Activated CD8-positive, alpha-beta memory T cell treated with anti-CD3 and anti-CD28 coated beads, Interleukin-2, amount 10 ng/mL, durations not matched to agents 7 days and 5 days (primary cell): ENCODE measurements at places on chromosomes 7 and 10. TPM values are rescaled to one million over a fixed set of nuclear protein-coding genes. Genes with fewer than 3 reads are reported as not detected.

The OPN4 gene
- not detected for total RNA-seq

The SAP25 gene
- total RNA-seq = 18.2 TPM

The ACSL5 gene
- total RNA-seq = 64.4 TPM

The LARP4B gene
- 126 TPM for total RNA-seq

The UNC5B gene
- not detected for total RNA-seq

The ZNF727 gene
- not detected for total RNA-seq

The NUDT1 gene
- 85.7 TPM for total RNA-seq

The ASIC3 gene
- total RNA-seq = 3.9 TPM

The DOCK1 gene
- 0.07 TPM for total RNA-seq

The PRXL2A gene
- 8.1 TPM for total RNA-seq

The PTPRZ1 gene
- total RNA-seq = not detected

The NRAP gene
- total RNA-seq = not detected

The CLCN1 gene
- total RNA-seq = 0.09 TPM

The CCDC7 gene
- total RNA-seq = 19.3 TPM

The NUP42 gene
- 51.3 TPM for total RNA-seq

The POLR2J2 gene
- 15.7 TPM for total RNA-seq

The RAPGEF5 gene
- total RNA-seq = 0.99 TPM

The ADAP1 gene
- 30.8 TPM for total RNA-seq

The GET4 gene
- total RNA-seq = 38.0 TPM

The CRHR2 gene
- not detected for total RNA-seq

The GPR22 gene
- not detected for total RNA-seq

The SPDYE5 gene
- 0.15 TPM for total RNA-seq

The AGAP9 gene
- 3.8 TPM for total RNA-seq

The HOXA2 gene
- total RNA-seq = not detected

The CYP3A7 gene
- not detected for total RNA-seq

The DYNC1I1 gene
- not detected for total RNA-seq

The ZNF804B gene
- not detected for total RNA-seq

The OR2F2 gene
- not detected for total RNA-seq

The ADRA2A gene
- total RNA-seq = not detected

The TAS2R60 gene
- not detected for total RNA-seq

The ADARB2 gene
- total RNA-seq = not detected

The ACSM6 gene
- not detected for total RNA-seq

The KCNMA1 gene
- 0.55 TPM for total RNA-seq

The GNAI1 gene
- not detected for total RNA-seq

The ZNF3 gene
- total RNA-seq = 24.1 TPM

The LRRD1 gene
- total RNA-seq = not detected

The ZPBP gene
- not detected for total RNA-seq

The SH2D4B gene
- total RNA-seq = 0.09 TPM

The GNB2 gene
- 271 TPM for total RNA-seq

The KLF14 gene
- not detected for total RNA-seq

The ZNF503 gene
- 0.80 TPM for total RNA-seq

The HSPA12A gene
- not detected for total RNA-seq

The ATP6V0A4 gene
- total RNA-seq = not detected

The RBP4 gene
- not detected for total RNA-seq

The PPP1R3A gene
- not detected for total RNA-seq

The MYL10 gene
- not detected for total RNA-seq

The PIP gene
- total RNA-seq = not detected
